ENCODE measurements at places on chromosomes 6 and 20.

GRCh38 chr20:17985388-17986018 is 16.7 kb downstream of the MGME1 start:
- DNase-seq, result no peak

DNA sequence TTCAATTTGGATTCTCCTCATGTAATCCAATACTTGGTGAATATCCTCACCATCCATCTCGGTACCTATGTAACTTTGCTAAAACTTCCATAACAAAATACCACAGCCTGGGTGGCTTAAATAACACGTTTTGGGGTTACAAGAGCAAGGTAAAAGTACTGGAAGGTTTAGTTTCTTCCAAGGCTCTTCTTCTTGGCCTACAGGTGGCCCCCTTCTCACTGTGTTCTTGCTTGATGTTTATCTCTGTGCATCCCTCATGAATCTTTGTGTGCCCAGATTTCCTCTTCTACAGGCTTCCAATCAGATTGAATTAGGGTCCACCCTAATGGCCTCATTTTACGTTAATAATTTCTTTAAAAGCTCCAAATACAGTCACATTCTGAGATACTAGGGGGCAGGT is 163.3 kb upstream of the HCRTR2 start:
- no peak for DNase-seq

DNA sequence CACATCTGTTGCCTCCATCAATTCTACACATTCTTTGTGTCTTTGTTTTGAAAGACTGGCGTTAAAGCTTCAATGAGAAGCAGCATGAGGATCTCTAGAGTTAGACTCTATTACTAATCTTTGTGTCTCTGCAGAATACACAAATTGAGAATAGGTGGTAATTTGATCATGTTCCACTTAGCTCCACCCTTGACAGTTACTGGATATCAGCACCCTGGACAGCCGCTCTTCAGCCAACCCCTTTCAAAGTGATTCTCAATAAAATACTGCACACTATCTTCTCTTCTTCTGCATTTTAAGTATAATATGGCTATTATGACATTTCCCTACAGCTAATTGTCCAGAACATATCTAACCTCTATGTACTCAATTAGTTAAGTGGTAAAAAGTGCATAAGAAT is 54.3 kb upstream of the CNR1 start:
- no peak for DNase-seq

DNA sequence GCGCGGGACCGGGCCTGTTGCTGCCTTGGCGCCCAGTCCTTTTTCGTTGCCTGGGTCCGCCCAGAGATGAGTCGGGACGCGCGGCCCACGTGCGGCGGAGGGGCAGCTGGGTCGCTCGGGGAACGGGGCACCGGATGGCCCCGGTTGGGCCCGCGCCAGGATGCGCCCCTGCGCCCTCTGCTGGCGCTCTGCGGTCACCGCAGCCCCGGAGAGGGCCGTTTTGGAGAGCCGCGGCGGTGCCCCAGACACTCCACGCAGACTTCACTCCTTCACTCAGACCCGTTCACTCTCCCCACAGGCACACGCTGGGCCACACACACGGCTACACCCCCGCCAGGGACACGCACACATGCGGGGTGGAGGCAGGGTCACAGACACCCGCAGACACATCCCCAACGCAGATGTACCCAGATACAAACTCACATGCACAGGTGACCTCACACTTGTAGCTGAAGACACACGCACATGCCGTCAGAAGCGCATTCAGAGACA is 38.8 kb downstream of the SRC start:
- DNase-seq, result no peak

DNA sequence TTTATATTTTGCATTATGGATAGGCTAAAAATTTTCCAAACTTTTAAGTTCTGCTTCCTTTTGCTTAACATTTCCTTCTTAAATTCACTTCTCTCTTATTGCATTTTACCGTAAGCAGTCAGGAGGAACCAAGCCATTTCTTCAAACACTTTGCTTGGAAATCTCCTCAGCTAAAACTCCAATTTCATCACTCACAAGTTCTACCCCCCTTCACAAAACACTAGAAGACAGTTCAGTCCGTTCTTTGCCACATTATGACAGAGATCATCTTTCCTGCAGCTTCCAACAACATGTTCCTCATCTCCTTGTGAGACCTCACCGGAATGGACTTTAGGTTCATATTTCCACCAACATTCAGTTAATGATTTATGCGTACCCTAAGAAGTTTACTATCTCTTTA is 79.2 kb upstream of the LY86 start:
- no peak for DNase-seq

DNA sequence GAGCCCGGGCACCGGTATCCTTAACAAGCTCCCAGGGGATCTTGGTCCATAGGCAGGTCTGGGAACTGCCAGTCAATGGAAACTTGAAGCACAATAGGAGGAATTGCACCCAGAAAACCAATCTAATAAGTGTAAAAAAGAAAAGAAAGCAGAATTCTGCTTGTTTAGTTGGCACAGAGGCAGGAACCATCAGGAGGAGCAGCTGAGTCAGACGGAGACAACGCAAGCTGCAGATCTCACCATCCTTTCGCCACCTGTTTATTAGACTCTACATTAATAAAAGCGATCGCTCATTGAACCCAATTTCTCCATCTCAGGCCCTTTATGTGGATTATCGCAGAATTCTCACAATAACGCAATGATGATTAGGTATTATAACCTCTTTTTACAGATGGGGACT is 9.8 kb downstream of the ZFP64 start:
- no peak for DNase-seq

DNA sequence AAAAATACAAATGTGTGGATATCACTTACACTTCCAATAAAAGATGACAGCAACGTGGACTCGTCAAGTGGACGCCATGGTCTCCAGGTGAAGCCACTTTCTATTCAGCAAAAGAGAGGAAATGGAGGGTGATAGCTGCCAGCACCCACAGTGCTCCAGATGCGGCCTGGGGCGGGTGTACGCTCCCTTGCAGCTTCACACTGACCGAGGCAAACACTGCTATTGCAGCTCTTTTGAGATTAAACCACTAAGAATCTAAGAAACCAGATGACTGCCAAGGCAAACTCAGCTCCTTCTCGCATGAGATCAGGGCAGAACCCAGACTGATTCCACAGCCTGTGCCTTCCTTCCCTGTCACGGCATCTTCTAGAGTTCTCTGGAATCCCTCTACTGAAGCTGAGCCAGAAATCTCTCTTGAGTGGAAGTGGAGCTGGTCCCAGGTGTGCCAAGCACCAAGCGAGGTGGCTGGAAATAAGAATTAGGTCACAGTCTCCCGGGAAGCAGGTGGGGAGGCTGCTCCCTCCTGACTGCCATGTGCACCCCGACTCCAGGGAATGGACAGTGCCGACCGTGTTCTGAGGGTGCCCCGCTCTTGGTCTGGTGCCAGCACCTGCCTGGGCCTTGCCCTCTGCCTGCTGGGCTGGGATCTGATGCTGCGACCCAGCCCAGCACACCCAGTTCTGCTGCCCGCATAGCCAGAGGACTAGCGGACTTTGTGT is 90.1 kb upstream of the AFDN start:
- DNase-seq, result no peak

- DNase-seq, result no peak
Observed at GRCh38 chr6:15781333-15781732, 118.5 kb upstream of the DTNBP1 start.

- no peak for DNase-seq
Observed at GRCh38 chr6:36650848-36651478, 27.6 kb upstream of the CDKN1A start.

DNA sequence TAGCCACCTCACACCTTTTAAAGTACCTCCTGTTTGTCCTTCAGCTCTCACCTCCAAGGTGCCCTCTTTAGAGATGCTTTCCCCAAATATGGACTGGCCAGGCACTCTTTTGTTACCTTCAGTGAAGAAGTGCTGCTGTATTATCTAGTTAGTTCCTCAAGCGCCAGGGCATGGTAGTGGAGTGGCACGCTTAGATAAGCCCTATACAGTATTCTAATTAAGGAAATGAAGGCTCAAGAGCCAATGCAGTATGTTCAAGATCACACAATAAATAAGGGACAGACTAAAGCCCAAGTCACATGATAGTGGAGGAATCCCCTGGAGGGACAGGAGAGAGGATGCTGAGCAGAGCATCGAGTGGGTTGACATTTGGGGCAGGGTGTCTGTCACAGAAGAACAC is 28.5 kb upstream of the GFOD1 start:
- DNase-seq, result no peak

DNA sequence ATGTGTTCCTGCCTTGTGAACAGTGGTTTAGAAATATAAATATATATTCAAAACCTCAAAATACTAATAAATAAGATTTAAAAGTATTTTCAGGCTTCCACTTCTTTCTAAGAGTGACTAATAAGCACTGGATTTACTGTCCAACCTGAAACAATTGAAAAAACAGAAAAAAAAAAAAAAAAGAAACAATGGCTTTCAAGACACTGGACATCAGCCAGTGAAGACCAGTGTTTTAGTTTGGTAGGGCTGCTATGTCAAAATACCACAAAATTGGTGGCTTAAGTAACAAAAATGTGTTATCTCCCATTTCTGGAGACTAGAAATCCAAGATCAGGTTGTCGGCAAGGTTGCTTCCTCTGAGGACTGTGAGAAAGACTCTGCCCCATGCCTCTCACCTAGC is 101.4 kb upstream of the PDE7B start:
- DNase-seq, result no peak

- DNase-seq, result no peak
Observed at GRCh38 chr20:43838703-43839060, 76.0 kb upstream of the TOX2 start.

DNA sequence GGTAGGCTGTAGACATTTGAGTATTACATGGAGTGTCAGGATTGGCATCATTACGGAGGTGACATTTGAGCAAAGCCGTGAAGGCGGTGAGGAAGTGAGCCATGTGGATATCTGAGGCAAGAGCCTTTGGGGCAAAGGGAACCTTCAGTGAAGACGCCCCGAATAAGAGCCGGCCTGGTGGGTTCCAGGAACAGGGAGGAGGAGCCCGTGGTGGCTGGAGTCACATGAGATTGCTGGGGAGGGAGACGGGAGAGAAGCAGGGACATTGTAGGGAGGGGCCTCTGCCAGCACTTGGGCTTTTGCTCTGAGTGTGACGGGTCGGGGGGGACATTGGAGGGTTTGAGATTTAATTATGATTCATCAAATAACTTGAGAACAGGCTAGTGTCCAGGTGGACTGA is 78.3 kb downstream of the PHACTR3 start:
- DNase-seq, result no peak

GRCh38 chr6:112651239-112651638 is 304.1 kb downstream of the RFPL4B start:
- DNase-seq, result no peak

DNA sequence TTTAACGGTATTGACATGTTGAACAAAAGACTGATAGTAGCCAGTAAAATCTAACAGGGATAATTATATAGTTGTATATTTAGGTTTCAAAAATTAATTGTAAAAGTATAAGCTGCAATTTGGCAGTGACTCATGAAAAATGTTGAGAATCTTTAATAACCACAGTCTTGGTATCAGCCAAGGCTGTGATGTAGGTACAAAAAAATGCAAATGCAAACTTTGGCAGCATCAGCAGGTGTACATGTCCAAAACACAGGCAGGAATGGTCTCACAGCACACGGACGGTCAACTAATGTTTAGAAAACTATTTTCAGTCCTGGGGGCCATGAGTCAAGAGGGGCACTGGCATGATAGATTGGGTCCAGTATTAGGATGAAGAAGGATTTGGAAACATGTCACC is 58.5 kb upstream of the BEND3 start:
- no peak for DNase-seq

DNA sequence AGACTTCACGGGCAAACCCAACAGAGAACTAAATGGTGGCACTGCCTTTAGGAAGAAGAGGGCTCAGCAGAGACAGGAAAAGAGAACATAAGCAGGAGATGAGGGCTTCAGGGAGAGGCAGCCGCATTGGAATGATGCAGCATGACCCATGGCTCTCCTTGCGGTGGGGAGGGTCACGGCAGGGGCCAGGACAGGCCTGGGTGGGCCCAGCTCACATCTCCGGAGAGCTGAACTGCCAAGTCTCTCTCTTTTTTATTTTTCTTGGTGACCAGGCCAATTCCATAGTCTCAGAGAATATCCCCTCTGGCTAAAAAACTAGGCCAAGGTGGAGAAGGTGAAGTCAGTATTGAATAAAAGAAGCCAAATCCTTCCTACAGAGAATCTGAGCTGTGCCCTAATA is 77.5 kb upstream of the TRAF3IP2 start:
- DNase-seq, result no peak

- DNase-seq, result no peak
Observed at GRCh38 chr6:154951345-154952200, 43.5 kb upstream of the TIAM2 start.

DNA sequence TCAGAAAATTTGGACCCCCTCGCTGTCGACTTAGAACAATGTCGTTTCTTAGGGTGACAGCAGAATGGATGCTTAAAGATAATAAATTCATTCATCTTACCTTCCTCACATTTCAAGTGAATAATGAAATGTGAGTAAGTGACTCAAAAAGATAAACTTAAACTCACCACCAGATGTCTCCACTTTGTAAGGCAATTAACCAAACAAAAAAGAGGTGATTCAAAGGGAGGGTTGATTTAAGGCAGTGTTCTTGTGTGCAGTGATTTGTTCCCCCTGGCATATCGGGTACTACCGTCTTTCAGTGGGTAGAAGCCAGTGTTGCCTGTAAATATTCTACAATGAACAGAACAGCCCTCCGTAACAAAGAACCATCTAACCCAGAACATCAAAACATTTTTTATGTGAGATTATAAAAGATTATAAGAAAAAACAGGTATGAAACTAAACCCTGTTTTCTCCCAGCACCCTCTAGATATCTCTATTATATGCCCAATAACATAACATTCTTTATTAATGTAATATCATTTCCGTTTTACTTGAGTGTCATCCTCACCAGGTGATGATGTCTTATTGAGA is 589.7 kb downstream of the CBLN4 start:
- peak; percentile 61 for DNase-seq

- DNase-seq, result no peak
Observed at GRCh38 chr6:16472349-16473069, 234.1 kb downstream of the GMPR start.

DNA sequence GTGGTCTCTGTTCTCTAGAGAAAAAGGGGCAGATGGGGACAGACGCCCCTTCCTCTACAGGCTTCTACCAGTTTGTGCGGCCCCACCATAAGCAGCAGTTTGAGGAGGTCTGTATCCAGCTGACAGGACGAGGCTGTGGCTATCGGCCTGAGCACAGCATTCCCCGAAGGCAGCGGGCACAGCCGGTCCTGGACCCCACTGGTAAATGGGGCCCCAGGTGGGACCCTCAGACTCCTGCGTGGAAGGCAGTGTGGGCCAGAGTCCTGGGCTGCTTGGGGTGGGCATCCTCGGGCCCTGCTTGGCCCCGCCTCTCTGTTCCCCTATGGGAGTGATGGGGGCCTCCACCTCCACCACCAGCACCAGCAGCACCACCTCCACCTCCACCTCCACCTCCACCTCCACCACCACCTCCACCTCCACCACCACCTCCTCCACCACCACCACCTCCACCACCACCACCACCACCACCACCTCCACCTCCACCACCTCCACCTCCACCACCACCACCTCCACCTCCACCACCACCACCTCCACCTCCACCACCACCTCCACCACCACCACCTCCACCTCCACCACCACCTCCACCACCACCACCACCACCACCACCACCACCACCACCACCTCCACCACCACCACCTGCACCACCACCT is 3.2 kb upstream of the TNFRSF6B start:
- DNase-seq, result no peak

- DNase-seq, result peak; percentile 94
Observed at GRCh38 chr20:4875578-4876067, 125.7 kb downstream of the SLC23A2 start.
